ENCODE measurements at places on chromosomes 16 and 17.
A peak's percentile ranks its signal among the peaks of the same experiment; 100 is the strongest.

DNA sequence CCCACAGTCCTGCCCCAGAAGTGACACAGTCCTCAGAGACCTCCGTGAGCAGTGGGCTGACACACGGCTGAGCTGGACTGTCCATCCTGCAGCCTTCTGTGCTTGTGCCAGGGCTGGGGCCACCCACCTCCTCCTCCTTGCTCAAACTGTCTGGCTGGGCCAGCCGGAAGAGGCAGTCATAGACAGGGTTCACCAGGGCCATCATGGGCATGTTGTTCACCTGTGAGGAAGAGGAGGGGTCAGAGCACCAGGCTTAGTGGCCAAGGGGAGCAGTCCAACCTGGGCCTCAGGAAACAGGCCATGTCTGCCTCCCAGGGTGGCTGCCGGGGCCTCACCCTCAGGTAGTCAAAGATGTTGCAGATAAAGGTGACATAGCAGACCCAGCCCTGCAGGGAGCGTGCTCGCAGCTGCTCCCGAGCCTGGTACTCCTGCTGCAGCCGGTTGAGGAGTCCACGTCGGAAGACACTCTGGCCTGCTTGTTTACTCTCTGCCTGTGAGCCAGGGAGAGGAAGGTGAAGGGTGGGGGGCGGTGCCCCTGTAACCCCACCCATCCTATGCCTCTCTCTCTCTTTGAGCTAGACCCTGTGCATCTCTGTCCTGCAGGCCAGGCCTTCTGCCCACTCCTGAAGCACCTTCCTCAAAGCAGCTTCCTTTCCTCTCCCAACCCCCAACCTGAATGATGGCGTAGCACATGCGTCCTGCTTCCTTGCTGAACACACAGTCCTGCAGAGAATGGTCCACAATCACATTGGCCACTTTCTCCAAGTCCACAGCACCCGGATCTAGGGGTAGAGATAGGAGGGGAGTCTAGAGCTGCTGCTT, 3.4 kb downstream of the MIF4GD start:
- no peak for DNase-seq

DNA sequence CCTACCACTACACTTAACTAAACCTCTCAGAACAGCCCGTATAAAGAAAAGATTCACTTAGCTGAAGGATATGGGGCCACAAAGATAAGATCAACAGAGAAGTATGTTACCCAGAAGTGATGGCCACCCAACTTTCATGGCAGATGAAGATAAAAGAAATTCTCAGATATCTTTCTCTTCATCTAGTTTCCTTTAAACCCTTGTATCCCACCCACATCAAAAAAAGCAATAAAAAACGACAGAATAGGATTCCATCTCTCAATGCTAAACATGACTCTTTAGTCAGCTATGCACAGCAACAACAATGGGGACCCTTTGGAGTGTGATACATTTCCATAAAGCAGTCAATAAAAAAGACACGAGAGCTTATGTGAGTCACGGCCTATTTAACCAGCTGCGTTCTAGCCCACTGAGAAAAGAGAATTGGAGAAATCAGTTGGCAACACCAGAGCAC, 86.6 kb downstream of the SNX11 start:
- DNase-seq, result peak; percentile 24

GRCh38 chr16:61421111-61421510, 615.1 kb downstream of the CDH8 start:
- DNase-seq, result no peak

GRCh38 chr17:35991075-35991474, 4.5 kb upstream of the CCL14 start:
- DNase-seq, result no peak

DNA sequence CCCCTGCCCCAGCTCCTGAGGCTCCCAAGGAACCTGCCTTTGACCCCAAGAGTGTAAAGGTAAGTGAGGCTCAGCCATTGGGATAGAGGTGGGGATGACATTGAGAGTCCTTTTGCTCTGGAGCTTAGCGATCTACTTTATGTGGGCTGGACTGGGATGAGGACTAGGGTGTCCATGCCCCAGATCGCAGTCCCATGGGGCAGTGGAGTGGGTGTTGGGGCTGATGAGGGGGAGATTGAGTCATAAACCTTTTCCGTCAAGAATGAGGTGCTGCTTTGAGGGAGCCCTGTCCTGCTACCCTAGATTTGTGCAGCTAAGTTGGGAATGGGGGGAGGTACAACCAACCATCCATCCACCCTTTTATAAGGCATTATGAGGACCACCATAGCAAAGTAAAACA, 351 bp downstream of the MYL4 start:
- no peak for DNase-seq

DNA sequence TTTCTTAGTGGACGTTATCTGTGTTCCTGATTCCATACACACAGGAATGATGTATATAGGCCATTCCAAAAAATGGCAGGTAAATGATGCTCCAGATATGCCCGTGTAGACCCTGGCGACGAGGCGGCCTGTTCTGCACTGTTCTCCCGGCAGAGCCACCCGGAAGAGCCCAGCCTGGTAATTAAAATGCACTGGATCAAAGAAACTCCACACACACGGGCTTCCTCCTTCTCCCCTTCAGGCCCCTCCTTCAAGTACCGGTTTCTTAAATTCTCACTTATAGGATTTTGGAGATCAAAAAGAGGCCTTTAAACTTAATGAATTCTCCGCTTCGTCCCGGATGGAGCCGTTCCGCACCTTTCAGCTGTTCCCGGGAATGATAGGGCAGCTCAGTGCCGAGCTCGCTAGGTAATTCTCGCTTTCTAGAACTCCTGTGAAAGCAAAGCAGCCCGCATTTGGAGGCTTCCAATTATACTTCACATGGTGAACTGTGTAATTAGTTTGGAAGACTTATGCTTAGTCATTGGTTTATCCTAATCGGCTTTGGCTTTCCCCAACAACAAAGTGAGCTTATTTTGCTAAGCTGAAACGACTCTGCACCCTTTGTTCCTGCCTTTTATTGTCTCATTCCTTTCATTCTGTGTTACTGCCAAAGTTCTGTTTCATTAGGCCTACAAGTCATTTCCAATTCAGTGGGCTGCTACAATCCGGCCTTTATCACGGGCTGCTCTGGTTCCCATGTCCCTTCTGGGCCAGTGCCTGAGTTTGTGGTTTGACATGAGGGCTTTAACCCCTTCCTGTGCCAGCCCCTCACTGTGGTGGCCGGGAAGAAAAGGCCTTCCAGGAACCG, 150.0 kb downstream of the MSI2 start:
- DNase-seq, result no peak

DNA sequence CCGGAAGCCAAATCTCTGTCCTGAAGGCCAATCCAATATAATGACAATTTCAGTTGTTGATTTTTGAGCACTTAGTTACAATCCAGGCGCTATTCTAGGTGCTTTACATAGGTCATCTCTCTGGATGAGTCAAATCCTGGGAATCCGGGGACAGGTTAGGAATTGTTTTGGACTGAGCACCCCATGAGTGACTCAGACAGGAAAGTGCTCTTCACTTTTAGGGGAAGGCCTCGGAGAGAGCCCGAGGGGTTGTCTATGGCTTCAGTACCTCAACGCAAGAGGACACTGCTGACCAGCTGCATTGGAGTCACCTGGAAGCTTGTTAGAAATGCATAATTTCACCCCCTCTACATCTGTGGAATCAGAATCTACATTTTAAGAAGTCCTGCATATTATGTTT, 108.8 kb downstream of the IRX5 start:
- DNase-seq, result no peak

GRCh38 chr16:5451641-5452040, 354.0 kb upstream of the EEF2KMT start:
- no peak for DNase-seq

DNA sequence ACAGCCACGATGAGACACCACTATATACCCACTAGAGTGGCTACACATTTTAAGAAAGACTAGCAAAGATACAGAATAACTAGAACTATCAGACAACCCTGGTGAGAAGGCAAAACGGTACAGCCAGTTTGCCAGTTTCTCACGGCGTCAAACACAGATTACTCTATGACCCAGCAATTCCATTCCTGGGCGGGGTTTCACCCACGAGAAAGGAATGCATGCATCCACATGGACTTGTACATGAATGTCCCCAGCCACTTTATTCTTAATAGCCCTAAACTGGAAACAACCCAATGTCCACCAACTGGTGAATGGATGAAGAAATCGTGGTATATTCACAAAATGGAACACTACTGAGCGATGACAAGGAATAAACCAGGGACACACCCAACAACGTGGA, 74.5 kb downstream of the MYH10 start:
- DNase-seq, result no peak
